ENCODE measurements at places on chromosomes 16 and 17. TPM values are rescaled to one million over a fixed set of nuclear protein-coding genes. Genes with fewer than 3 reads are reported as not detected.

CCL2 gene
- 25.5 TPM for total RNA-seq

TVP23B gene
- 129 TPM for total RNA-seq

UNC45B gene
- total RNA-seq = not detected

OR1F1 gene
- total RNA-seq = not detected

STXBP4 gene
- total RNA-seq = 5.5 TPM

ARHGAP44 gene
- total RNA-seq = 0.64 TPM

All from tracheal epithelial cell (primary cell).